ENCODE measurements at places on chromosomes 3 and 15.

DNA sequence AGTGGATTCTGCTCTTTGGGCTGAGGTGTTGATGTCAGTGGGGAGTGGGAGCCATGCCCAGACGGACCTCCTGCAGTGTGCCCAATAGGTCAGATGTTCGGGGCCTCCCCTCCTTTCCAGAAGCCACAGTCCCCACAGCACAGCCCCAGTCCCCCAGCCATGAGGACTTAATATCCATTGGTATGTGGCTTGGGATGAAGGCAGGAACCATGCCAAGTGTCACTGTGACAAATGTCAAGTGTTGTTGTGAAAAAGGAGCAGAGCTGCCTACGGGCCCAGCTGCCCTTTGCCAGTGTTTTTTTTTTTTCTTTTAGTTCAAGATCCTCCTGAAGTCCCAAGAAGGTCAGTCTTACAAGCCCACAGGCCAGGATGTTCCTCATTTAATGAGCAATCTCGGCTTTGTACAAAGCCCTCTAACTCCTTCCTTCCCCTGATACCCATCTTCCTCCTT lies 12.2 kb downstream of the SEMA3G start:
- H3K27me3 ChIP-seq = no peaks in the 10 kb centered on the region
- no peak overlapping the region for H3K27ac ChIP-seq
- no peak overlapping the region for H3K4me3 ChIP-seq
- no peaks in the 10 kb centered on the region for H3K36me3 ChIP-seq
- no peak for DNase-seq

- DNase-seq = no peak
- H3K4me1 ChIP-seq = peaks cover 14% of the 10 kb centered on the region
- H3K27me3 ChIP-seq = peaks cover 3% of the 10 kb centered on the region
- peaks cover 4% of the 10 kb centered on the region for H3K36me3 ChIP-seq
- no peak overlapping the region for H3K27ac ChIP-seq
- no peak overlapping the region for H3K4me3 ChIP-seq
Observed at GRCh38 chr3:23455775-23456174, 252.6 kb downstream of the UBE2E2 start.

DNA sequence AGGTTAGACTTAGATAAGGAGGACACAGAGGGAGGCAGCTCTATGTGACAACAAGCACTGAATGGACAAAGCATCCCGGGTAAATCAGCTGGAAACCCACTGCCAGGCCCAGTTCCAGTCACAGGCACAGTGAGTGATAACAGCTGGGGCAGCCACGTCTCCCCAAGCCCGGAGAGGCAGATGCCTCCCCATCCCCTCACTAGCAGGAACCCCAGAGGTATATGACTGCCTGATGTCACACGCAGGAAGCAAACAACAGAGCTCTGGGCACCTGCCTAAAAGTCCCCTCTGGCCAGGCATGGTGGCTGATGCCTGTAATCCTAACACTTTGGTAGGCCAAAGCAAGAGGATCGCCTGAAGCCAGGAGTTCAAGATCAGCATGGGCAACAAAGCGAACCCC lies 18.2 kb downstream of the C15orf62 start:
- no peaks in the 10 kb centered on the region for H3K27me3 ChIP-seq
- DNase-seq = no peak
- H3K27ac ChIP-seq = peak overlapping the region; percentile 60
- peaks cover 30% of the 10 kb centered on the region for H3K4me1 ChIP-seq
- H3K36me3 ChIP-seq = peaks cover under 1% of the 10 kb centered on the region

- no peak overlapping the region for H3K27ac ChIP-seq
- H3K4me3 ChIP-seq = no peak overlapping the region
- H3K4me1 ChIP-seq = peaks cover 18% of the 10 kb centered on the region
- H3K36me3 ChIP-seq = peaks cover 5% of the 10 kb centered on the region
- DNase-seq = no peak
Observed at GRCh38 chr3:53003320-53003719, 42.6 kb downstream of the SFMBT1 start.

DNA sequence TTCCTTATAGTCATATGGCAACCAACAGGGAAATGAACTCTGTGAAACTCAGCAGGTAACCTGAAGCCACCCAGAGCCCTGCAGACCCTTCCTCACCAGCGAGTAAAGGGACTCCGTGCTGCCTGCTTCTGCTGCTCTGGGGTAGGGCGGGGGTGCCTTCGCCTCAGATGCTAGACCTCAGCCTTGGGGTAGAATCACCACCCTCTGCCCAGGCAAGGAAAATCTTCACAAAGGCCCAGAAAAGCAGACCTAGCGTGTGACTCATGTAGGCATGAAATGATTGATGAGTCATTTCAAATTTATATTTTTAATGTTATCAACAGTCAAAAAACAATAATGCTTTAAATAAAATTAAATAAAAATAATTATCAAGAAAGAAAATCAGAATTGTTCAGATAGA lies 6.6 kb downstream of the STIMATE start:
- DNase-seq = peak; percentile 71
- no peak overlapping the region for H3K4me3 ChIP-seq
- peaks cover 10% of the 10 kb centered on the region for H3K36me3 ChIP-seq
- H3K4me1 ChIP-seq = peaks cover 60% of the 10 kb centered on the region
- peak overlapping the region; percentile 93 for H3K27ac ChIP-seq

- peaks cover 12% of the 10 kb centered on the region for H3K4me1 ChIP-seq
- no peak for DNase-seq
- H3K27me3 ChIP-seq = peaks cover 5% of the 10 kb centered on the region
- H3K27ac ChIP-seq = no peak overlapping the region
- H3K4me3 ChIP-seq = no peak overlapping the region
Observed at GRCh38 chr15:63396152-63396928, 14.7 kb upstream of the CA12 start.

GRCh38 chr3:107456501-107456900 lies 66.3 kb upstream of the BBX start:
- no peak overlapping the region for H3K4me3 ChIP-seq
- no peak overlapping the region for H3K27ac ChIP-seq
- no peaks in the 10 kb centered on the region for H3K36me3 ChIP-seq
- H3K4me1 ChIP-seq = peaks cover 11% of the 10 kb centered on the region

- H3K27ac ChIP-seq = no peak overlapping the region
- no peaks in the 10 kb centered on the region for H3K36me3 ChIP-seq
- H3K4me3 ChIP-seq = no peak overlapping the region
- H3K27me3 ChIP-seq = no peaks in the 10 kb centered on the region
Observed at GRCh38 chr3:177554895-177555759, 357.8 kb upstream of the TBL1XR1 start.

DNA sequence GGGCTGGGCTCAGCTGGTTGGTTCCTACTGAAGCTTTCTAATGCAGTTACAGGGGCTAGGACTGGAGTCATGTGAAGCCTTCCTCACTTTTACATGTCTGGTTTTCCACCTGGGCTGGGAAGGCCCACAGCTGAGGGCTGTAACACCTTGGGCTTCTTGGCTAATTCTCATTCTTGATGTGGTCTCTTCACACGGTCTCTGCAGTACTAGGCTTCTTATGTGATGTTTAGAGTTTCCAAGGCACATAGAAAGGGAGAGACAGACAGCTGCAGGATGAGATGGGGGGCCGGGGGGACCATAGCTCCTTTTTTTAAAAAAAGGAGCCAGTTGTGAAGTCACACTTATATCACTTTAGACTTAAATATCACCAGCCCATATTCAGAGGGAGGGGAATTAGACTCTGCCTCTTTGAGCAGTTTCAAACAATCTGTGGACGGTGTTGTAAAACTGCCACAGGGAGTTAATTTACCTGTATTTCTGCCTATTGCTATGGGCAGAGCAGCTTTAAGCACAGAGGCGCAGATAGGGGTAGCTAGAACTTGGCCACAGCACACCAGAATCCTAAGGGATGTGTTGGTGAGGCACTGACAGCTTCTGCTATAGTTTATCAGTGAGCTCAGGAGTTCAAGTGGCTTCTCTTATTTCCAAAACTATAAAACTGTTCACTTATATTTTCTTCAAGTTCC lies 46.7 kb downstream of the NKIRAS1 start:
- no peak overlapping the region for H3K4me3 ChIP-seq
- H3K4me1 ChIP-seq = peaks cover 18% of the 10 kb centered on the region
- no peaks in the 10 kb centered on the region for H3K36me3 ChIP-seq
- H3K27me3 ChIP-seq = no peaks in the 10 kb centered on the region
- H3K27ac ChIP-seq = no peak overlapping the region

DNA sequence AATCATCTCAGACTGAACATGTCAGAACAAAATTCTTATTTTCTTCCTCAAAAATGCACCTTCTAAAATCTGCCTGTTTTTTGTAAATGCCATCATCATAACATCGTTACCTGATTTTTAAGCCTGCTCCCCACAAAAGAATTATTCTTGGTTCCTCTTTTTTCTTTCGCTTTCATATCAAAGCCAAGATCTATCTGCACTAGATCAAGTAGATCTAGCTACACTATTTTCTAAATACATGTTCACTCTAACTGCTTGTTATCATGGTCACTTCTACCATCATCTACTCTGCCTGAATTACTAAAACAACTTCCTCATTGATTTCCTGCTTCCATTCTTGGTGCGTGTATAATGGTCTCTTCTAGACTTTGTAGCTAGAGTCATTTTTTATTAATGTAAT lies 217.7 kb downstream of the ARPP21 start:
- DNase-seq = no peak
- H3K27ac ChIP-seq = no peak overlapping the region
- H3K27me3 ChIP-seq = peaks cover 3% of the 10 kb centered on the region
- no peaks in the 10 kb centered on the region for H3K36me3 ChIP-seq
- H3K4me3 ChIP-seq = no peak overlapping the region

DNA sequence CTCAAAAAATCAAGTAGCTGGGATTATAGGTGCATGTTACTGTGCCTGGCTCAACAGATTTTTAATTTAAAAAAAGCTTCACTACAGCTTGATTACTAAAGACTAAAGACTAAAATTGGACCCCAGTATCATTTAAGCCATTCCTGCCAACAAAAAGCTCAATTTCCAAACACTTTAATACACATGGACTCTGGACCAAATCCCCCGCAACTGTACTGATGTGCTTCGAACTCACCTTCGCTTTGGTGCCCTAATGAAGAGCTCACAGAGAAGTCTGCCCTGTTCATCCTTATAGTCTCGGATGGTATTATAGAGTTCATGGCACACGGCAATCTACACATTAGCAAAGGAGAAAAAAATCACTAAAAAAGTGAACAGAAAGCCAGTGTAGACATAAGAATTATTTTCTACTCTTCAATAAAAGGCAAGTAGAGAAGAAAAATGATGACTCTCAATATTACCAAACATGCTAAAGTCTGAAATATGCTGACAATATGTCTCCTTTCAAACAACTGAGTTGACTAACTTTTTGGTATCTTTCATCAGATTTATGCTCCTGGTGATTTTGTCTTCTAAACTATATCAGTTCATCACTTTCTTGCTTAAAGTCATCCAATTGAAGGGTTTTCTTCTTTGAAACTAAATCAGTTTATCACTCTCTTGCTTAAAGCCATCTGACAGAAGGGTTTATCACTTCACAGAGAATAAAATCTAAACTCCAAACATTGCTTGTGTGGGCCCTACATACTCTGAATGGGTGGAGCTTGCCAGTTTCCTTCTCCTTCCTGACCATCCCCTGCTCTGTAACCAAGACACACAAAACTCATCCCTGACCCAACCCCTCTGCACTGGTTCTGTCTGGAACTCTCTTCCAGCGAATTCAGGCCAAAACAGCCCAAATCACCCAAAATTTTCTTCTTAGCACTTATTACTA lies 7.2 kb downstream of the PBRM1 start:
- H3K27ac ChIP-seq = peak overlapping the region; percentile 79
- no peak overlapping the region for H3K4me3 ChIP-seq
- peaks cover 48% of the 10 kb centered on the region for H3K36me3 ChIP-seq
- peaks cover 32% of the 10 kb centered on the region for H3K4me1 ChIP-seq
- H3K27me3 ChIP-seq = no peaks in the 10 kb centered on the region
- no peak for DNase-seq

DNA sequence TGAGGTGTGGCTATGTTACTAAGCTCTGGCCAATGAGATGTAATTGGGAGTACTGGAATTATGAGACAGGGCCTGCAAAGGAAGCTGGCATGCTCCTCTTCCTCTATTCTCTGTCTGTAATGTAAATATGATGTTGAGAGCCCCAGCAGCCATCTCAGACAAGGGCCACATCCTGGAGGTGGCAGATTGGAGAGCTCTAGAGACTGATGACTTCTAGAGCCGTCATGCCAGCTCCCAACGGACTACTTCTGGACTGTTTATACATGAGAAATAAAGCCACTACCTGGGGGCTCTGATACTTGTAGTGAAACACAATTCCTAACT lies 19.7 kb downstream of the PLD1 start:
- no peak overlapping the region for H3K27ac ChIP-seq
- no peaks in the 10 kb centered on the region for H3K4me1 ChIP-seq
- H3K27me3 ChIP-seq = no peaks in the 10 kb centered on the region
- H3K4me3 ChIP-seq = no peak overlapping the region
- H3K36me3 ChIP-seq = no peaks in the 10 kb centered on the region

DNA sequence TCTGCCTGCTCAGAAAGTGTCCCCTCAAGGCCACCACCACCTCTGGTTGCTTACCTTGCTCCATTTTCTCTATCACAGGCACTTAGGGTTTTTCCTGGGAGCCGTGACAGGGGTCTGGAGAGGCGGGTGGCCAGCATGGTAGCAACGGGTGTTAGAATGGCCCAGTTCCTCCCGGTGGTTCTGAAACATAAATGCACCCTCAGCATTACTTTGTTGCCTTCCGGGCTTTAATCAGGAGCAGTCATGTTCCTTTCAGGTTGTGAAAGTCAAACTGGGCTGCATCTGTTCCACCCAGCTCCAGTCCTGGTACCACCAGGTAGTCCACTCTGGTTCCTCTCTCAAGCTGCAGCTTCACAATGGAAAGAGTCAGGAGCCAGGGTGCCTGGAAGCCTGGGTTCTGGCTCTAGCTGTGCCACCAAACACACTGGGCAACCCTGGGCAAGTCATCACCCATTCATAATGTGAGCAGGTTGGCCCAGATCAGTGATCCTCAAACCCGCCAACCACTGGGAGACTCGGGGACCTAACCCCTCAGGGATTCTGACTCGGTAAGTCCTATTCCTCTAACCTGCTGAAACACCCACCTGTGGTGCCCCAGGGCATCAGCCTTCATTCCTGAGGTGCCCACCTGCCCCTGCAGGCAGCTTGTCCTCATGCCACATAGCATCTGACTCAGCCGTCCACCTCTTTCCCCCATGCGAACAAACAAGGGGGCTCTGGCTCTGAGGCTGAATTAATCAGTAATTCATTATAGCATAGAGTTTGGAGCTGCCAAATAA lies 9.3 kb downstream of the BDH1 start:
- no peaks in the 10 kb centered on the region for H3K27me3 ChIP-seq
- peaks cover 4% of the 10 kb centered on the region for H3K4me1 ChIP-seq

DNA sequence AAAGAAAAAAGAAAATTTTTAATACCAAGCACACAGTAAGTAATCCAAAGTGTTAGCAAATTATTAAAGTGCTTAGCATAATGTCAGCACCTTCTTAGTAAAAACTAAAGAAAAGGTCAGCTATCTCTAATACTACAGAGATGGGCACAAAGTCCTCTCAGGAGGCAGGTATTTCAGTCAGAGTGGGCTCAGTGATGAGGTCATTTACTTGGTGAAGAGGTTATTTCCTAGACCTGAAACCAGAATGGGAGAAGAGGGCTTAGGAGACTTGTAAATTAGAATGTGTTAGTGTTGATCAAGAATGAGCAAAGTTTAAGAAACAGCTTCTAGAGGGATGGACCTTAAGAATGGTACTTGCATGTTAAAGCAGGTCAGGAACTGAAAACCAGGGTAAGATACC lies 8.7 kb upstream of the PKM start:
- H3K36me3 ChIP-seq = peaks cover 29% of the 10 kb centered on the region
- H3K4me3 ChIP-seq = no peak overlapping the region
- no peak for DNase-seq
- H3K27ac ChIP-seq = peak overlapping the region; percentile 62

- peaks cover 29% of the 10 kb centered on the region for H3K27me3 ChIP-seq
- H3K4me3 ChIP-seq = no peak overlapping the region
- no peaks in the 10 kb centered on the region for H3K4me1 ChIP-seq
Observed at GRCh38 chr3:43902415-43902814, 211.7 kb downstream of the ABHD5 start.

GRCh38 chr3:189587664-189588040 lies 43.5 kb upstream of the TP63 start:
- no peak overlapping the region for H3K27ac ChIP-seq
- DNase-seq = no peak
- no peak overlapping the region for H3K4me3 ChIP-seq

All from activated CD8-positive, alpha-beta T cell treated with anti-CD3 and anti-CD28 coated beads for 36 hours (primary cell).